ENCODE measurements at places on chromosomes 7 and 10. TPM values are rescaled to one million over a fixed set of nuclear protein-coding genes. Genes with fewer than 3 reads are reported as not detected.

FAM171A1 gene
- total RNA-seq = 10.4 TPM

HOXA10 gene
- 46.1 TPM for total RNA-seq

ANKRD2 gene
- 1.7 TPM for total RNA-seq

DNA sequence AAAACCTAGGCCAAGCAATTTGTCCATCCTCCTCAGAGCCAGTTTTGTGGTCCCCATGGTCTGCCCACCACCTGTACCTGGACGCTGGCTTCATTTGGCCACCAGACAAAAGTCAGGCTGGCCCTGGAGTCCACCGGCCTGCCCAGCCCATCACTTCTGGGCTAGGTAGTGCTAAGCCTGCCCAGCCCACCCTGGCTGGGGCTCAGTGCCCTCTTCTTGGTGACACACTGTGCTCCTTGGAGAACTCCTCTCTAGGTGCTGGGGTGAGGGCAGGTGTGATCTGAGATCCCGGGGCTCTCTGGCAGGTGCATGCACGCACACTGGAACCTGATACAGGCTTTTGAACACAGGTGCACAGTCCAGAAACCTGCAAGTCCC lies 1.1 kb downstream of the AIFM2 start:
- DNase-seq = no peak

DNA sequence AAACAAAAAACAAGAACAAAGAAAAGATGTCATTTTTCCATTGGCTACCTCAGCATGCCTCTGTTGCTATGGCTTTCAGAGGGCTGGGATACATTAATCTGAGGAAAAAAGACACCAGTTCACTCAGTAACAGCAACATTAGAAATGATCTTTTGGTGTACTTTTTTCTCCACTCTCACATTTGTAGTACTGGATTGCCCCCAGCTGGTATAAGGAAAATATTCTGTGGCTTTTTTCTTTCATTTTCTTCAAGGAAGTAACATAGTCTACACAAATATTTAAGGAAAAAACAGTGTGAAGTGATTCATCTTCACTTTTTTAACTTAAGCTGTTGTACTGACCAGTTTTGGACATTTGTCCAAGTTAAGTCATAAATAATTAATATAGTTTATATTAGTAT lies 482.3 kb downstream of the SORCS1 start:
- peak; percentile 45 for DNase-seq

- peak; percentile 92 for DNase-seq
Measured at GRCh38 chr7:1028044-1028770, 16.1 kb upstream of the GPR146 start.

- no peak for DNase-seq
Measured at GRCh38 chr10:68194290-68194689, 37.6 kb downstream of the ATOH7 start.

DNA sequence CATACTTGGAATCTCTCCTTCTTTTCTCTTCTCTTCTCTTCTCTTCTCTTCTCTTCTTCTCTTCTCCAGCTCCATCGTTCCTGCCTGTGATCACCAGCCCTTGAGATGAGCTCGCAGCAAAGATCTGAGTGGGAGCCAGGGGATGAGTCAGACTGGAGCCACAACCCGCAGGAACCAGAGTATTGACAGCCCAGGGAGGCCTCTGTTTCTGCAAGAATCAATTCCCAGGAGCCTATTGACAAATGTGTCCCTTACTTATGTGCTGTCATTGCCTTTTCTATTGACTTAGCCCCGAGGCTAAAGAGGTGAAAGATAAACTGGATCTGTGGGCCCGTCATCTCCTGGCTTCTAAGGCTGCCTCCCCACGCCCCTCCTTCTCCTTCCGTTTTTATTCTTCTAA lies 13.1 kb upstream of the HABP2 start:
- DNase-seq = peak; percentile 67

GRCh38 chr10:88129013-88129412 lies 265.6 kb downstream of the PTEN start:
- DNase-seq = no peak

GRCh38 chr10:17239345-17240085 lies 11.5 kb downstream of the VIM start:
- DNase-seq = no peak

DNA sequence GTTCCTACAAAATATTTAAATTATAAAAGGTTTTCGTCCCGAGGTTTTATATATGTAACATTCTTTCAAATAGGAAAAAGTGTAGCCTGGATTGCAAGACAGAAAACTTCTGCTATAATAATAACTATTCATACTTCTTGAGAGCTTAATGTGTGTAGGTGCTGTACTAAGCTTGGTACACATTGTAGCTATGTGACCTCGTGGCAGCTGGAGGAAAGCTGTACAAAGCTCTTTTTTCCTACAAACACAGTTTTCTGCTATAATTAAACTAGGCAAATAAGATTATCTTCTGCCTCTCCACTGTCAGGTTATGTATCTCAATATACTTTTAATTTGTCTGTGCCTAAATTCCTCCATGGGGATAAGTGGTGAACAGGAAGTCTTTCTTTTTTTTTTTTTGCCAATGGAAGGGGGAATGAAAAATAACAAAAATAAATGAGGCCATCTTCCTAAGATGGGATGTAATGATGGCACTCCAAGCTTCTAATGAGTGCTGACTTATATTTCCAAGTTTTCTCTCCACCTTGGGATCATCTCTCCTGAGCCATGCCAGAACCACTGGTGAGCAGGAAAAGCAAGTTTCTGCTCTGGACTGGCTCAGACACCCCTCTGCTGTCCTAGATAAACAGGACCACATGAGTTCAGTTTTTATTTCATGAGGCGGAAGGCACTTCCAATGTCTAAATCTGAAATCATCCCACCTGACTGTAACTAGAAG lies 9.9 kb downstream of the SGMS1 start:
- peak; percentile 28 for DNase-seq

Data from PC-3 (cell line).